ENCODE measurements at places on chromosomes 16 and 17.
A peak's percentile ranks its signal among the peaks of the same experiment; 100 is the strongest.

DNA sequence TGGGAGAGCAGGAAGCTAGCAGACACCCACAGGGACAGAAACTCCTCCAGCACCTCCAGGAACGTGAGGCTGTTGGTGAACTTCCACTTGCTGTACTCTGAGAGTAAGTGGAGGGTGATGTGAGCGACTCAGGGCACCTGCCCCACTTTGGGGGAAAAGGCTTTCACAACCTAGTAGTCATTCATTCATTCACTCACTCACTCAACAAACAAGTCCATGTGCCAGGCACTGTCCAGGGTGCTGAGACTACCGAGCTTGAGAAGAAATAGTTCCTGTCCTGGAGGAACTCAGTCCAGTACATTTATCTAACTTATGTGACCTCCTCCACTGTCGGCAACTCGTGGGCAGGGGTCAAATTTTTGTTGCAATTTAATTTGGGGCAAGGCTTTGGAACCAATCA lies 26.6 kb downstream of the LGALS9 start:
- DNase-seq: peak; percentile 17

DNA sequence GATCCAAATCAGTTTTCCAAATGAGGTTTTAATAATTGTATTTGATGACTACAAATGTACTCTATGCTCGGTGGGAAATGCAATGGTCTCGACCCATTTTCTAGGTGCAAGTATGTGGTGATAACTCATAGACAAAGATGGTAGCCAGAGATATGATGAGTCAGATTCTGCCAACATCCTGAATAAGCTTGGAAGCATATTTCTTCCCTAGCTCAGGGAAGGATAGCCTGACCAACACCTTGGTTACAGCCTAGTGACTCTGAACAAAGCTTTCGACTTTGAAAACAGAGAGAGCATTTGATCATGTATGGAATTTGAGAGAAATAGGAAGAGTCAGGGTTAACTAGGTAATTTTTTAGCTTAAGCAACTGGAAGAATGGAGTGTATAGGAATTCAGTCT lies 128.3 kb upstream of the MYOCD start:
- no peak for DNase-seq

DNA sequence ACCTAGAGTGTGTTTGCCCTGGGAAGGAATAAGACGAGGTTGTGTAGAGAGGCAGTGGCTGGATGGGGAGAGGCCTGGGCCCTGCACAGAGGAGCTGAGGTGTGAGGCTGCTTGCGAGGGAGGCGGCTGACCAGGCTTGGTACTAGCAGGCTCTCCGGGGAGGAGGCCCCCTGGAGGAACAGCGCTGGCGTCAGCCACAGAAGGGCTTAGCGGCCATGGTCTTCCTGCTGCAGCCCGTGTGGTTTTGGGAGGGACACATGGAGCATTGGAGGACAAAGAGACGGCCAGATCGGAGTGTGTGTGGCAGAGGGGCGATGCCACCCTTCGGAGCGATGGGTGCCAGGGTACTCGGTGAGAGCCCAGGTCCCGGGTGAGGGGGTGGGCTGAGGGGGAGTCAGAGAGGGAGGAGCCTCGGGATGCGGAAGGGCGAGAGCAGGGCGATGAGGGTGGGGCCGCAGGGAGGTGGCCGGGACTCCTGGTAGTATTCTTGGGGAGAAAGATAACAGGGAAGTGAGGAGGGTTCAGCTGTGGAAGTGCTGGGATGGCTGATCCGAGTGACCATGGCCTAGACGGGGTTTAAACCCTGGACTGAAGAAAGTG lies 8.3 kb downstream of the BANP start:
- no peak for DNase-seq

GRCh38 chr17:76528156-76528527 lies 9.4 kb downstream of the CYGB start:
- no peak for DNase-seq

DNA sequence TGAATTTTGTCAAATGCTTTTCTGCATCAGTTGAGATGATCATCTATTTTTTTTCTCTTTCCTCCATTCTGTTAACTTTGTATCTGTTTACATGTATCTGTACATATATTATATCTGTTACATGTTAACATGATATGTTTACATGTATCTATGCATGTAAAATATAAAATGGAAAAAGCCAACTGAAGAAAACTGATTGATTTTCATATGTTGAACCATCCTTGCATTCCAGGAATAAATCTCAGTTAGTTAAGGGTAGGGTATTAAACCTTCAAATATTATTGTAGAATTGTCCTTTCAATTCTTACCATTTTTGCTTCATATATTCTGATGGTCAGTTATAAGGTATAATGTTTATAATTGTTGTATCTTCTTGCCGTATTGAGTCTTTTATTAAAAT lies 336.1 kb downstream of the ZFHX3 start:
- no peak for DNase-seq

DNA sequence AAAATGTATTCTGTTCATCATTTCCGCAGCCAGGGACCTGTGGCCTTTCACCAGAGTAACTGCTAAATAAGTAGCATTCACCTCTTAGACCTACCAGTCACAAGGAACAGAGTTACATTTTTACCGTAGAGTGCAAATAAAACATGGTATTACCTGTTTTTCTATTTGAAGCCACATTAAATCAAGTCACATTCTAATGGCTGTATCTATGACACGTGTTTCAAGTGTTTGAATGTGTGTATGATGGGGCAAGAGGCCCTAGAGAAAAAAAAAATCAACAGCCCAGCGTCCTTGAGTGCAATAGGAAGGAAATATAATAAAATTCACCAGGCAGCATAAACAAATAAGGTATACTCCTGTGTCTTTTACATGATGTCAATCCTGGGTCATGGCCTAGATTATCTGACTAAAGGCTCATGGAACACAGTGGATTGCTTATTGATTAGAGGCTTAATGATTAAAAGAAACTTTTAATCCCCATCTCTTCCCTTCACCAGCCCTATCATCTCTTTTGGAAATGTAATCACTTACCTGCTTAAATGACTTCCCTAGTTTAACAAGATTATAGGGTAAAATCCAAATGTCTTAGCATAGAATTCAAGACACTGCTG lies 168.7 kb upstream of the CDH5 start:
- no peak for DNase-seq

GRCh38 chr16:89071686-89072547 lies 21.7 kb upstream of the ACSF3 start:
- peak; percentile 47 for DNase-seq

DNA sequence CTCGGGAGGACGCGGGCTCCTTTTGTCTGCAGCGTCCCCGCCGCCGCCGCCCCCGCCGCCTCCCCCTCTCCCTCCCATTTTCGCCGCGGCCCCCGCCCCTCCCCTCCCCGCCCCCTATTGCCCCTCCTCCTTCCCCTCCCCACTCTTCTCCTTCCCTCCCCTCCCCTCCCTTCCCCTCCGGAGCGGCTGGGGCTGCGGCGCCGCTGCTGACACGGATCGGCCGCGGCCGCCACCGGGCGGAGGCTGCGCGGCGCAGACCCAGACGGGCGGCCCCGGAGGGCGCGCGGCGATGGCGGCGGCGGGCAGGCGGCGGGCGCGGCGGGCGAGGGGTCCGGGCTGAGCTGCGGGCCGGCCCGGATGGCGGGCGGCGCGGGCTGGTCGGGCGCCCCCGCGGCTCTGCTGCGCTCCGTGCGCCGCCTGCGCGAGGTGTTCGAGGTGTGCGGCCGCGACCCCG lies at the start of gene RAB11FIP4:
Gene RAB11FIP4 (plus strand): TSS at position 180 of the 454 bp plus-strand sequence. CDS start 178 bp downstream, at position 358.
- DNase-seq: peak; percentile 41

- peak; percentile 44 for DNase-seq
Observed at GRCh38 chr16:22641131-22641628, 130.5 kb downstream of the NPIPB5 start.
